Fibroblast of skin of back (primary cell): ENCODE measurements at places on chromosomes 1 and 21.

GRCh38 chr1:11725616-11726015 is 10.3 kb upstream of the AGTRAP start:
- DNase-seq, result no peak

GRCh38 chr1:46830665-46831322 is 31.9 kb downstream of the CYP4B1 start:
- DNase-seq, result no peak

DNA sequence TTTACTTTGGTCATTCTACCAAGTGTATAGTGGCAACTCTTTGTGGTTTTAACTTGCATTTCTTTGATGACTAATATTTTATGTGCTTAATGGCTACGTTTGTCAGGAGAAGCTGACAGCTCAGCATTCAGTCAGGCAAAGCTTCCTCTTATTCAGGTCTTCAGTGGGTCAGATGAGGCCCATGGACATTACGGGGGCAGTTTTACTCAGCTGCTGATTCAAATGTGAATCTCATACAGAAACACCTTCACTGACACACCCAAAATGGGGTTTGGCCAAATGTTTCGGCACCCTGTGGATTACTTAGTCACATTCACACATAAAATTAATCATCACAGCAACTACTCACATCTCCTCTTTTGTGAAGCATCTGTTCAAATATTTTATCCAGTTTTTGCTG is 104.9 kb upstream of the PLD5 start:
- DNase-seq, result no peak

GRCh38 chr21:42238185-42238934 is 19.4 kb downstream of the ABCG1 start:
- DNase-seq, result no peak

DNA sequence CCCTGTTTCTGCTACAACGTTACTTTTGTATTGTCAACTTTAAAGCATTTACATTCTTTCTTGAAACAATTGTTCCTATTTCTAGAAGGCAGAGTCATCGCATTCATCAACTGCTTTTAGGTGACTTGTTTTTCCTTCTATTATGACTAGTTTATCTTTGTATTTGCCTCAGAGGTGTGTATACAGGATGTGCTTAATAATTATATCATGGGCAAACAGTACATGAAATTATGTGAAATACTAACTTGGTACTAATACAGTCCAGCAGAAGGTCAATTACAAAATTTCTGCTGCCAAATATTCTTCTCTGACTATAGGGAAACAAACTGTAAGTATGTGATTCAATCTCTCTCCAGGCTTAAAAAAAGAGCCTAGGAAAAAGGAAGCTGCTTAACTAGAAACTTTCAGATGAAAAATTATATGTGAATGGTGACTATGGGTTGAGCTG is 101.6 kb downstream of the C4BPA start:
- DNase-seq, result no peak
